Sigmoid colon (tissue), 7 donors: ENCODE measurements at places on chromosomes 3 and 15. TPM values are rescaled to one million over a fixed set of nuclear protein-coding genes. Genes with fewer than 3 reads are reported as not detected.
A peak's percentile ranks its signal among the peaks of the same experiment; 100 is the strongest.

The UROC1 gene
- total RNA-seq = not detected

The GOLGA8S gene
- total RNA-seq = 0.55 TPM

The IFT57 gene
- 45.4 TPM for total RNA-seq

The GPR87 gene
- not detected for total RNA-seq

The SERPINI2 gene
- total RNA-seq = 0.27 TPM

The FGD5 gene
- total RNA-seq = 18.6 TPM

- peaks cover 31% of the 10 kb centered on the region for H3K4me1 ChIP-seq
- H3K4me3 ChIP-seq = no peak overlapping the region
- H3K36me3 ChIP-seq = peaks cover 8% of the 10 kb centered on the region
- no peaks in the 10 kb centered on the region for H3K27me3 ChIP-seq
- peak overlapping the region; percentile 26 for H3K27ac ChIP-seq
These were observed 34.8 kb upstream of the RASA2 start for GRCh38 chr3:141452045-141452444.

DNA sequence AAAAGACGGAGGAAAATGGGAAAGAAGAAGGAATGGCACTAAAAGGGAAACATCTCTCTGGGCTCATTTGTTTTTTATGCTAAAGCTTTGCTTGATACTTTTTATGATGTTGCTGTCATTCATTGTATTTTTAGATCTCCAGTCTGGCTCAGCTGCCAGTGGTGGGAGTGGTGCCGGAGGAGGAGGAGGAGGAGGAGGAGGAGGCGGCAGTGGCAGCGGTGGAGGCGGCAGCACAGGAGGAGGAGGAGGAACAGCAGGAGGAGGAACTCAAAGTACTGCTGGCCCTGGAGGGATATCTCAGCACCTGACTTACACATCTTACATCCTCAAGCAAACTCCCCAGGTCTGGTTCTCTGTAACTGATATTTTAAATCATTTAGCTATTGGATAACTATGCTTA lies 49.6 kb downstream of the MAP6D1 start:
- DNase-seq = no peak
- no peaks in the 10 kb centered on the region for H3K4me1 ChIP-seq
- no peak overlapping the region for H3K27ac ChIP-seq
- peaks cover 40% of the 10 kb centered on the region for H3K36me3 ChIP-seq
- no peak overlapping the region for H3K4me3 ChIP-seq

GRCh38 chr3:183490653-183491052 lies 62.2 kb upstream of the MCF2L2 start:
- no peak overlapping the region for H3K27ac ChIP-seq
- H3K4me1 ChIP-seq = no peaks in the 10 kb centered on the region
- no peak for DNase-seq
- H3K27me3 ChIP-seq = no peaks in the 10 kb centered on the region

DNA sequence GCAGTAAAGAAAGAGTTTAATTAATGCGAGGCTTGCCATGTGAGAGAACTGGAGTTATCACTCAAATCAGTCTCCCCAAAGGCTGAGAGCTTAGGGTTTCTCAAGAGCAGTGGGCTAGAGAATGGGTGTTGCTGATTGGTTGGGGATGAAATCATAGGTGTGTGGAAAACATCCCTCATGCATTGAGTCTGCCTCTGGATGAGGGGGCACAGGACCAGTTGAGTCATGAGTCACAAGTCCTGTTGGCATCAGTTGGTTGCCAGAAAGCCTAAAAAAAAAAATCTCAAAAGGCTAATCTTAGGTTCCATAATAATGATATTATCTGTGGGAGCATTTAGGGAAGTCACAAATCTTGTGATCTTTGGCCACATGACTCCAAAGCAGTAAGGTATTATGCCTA lies 800.3 kb downstream of the TUSC7 start:
- no peak overlapping the region for H3K4me3 ChIP-seq
- H3K27ac ChIP-seq = no peak overlapping the region
- no peaks in the 10 kb centered on the region for H3K36me3 ChIP-seq
- no peak for DNase-seq
- no peaks in the 10 kb centered on the region for H3K27me3 ChIP-seq

- DNase-seq = no peak
- no peaks in the 10 kb centered on the region for H3K4me1 ChIP-seq
- no peak overlapping the region for H3K27ac ChIP-seq
- no peak overlapping the region for H3K4me3 ChIP-seq
- H3K27me3 ChIP-seq = no peaks in the 10 kb centered on the region
These were observed 32.5 kb upstream of the AP3B2 start for GRCh38 chr15:82742134-82742533.

GRCh38 chr3:111667621-111668239 lies 72.6 kb upstream of the ZBED2 start:
- H3K4me1 ChIP-seq = no peaks in the 10 kb centered on the region
- DNase-seq = no peak
- no peaks in the 10 kb centered on the region for H3K27me3 ChIP-seq

GRCh38 chr15:31871166-31871886 lies 159.0 kb upstream of the CHRNA7 start:
- no peaks in the 10 kb centered on the region for H3K36me3 ChIP-seq
- H3K4me3 ChIP-seq = peak overlapping the region; percentile 66
- peak overlapping the region; percentile 82 for H3K27ac ChIP-seq
- H3K27me3 ChIP-seq = no peaks in the 10 kb centered on the region
- DNase-seq = no peak

GRCh38 chr3:134029734-134030378 lies at the start of gene SLCO2A1:
TSS of gene SLCO2A1 (minus strand) at chr3:134029925. CDS start at chr3:134029802, 123 bp downstream.
- H3K27me3 ChIP-seq = peaks cover 23% of the 10 kb centered on the region
- peak; percentile 62 for DNase-seq
- peak within 1 kb of the TSS; percentile 35 for H3K4me3 ChIP-seq
- peak within 1 kb of the TSS; percentile 43 for H3K27ac ChIP-seq
- no peaks in the 10 kb centered on the region for H3K36me3 ChIP-seq
- peaks cover 21% of the 10 kb centered on the region for H3K4me1 ChIP-seq

- H3K4me1 ChIP-seq = no peaks in the 10 kb centered on the region
- no peaks in the 10 kb centered on the region for H3K36me3 ChIP-seq
- H3K27ac ChIP-seq = no peak overlapping the region
- H3K27me3 ChIP-seq = no peaks in the 10 kb centered on the region
- DNase-seq = no peak
These were observed 47.4 kb downstream of the ILDR1 start for GRCh38 chr3:121974601-121975111.

GRCh38 chr3:68764554-68764953 lies 167.8 kb downstream of the TAFA4 start:
- no peaks in the 10 kb centered on the region for H3K4me1 ChIP-seq
- no peak for DNase-seq
- H3K27me3 ChIP-seq = no peaks in the 10 kb centered on the region
- no peak overlapping the region for H3K4me3 ChIP-seq

- H3K27ac ChIP-seq = no peak overlapping the region
- H3K4me3 ChIP-seq = no peak overlapping the region
- H3K27me3 ChIP-seq = no peaks in the 10 kb centered on the region
- DNase-seq = no peak
These were observed 13.0 kb upstream of the TSEN2 start for GRCh38 chr3:12471241-12471640.

DNA sequence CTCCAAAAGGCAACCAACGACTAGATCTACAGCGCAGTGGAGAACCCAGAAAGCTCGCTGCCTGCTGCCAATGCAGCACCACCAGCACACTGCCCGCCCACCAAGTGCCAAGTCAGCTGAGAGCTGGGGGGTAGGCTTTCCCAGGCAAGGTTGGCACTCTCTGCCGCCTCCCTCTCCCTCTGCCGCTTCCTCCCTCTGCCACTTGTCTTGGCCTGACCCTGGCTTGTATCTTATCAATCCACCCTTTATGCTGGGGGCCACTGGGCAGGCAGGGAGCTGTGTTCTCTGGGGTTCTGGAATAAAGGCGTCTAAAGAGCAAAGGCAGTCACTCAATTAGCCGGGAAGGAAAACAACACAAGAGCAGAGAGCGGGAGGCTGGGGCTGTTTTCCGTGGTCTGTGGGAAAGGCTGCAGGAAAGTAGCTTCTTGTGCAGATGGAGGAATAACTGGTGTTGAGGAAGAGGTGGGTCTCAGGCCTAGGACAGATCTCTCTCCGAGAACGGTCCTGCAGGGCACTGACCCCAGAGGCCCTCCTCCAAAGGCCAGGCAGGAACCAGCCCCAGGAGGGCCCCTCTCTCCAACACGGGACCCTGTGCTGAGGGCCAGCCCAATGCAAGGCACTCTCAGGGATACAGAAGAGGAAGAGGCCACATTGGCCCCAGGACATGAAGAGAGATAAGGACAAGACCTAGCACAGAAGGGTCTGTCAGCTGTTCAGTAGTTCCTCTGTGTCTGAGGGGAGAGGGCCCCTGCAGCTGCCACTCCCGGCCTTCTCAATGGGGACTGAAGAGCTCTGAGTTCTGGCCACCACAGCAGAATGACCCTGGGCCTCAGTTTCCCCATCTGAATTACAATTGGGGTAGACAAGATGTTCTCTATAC lies 30.8 kb downstream of the ACSBG1 start:
- no peak overlapping the region for H3K4me3 ChIP-seq
- no peaks in the 10 kb centered on the region for H3K27me3 ChIP-seq
- H3K27ac ChIP-seq = peak overlapping the region; percentile 39
- no peaks in the 10 kb centered on the region for H3K36me3 ChIP-seq
- DNase-seq = no peak

DNA sequence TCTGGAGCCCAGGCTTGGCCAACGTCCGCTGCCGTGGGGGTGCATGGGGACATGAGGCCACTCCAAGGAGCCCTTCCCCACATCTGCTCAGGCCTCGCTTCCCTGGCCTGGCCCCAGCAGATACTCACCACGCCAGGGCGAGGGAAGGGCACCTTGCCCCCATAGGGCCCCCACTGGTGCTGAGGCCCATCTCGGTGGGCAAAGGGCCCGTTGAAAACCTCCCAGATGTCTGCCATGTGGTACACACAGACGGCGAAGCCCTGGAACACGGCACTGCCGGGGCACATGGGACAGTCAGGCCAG lies 4.7 kb downstream of the SEMA3G start:
- peak; percentile 49 for DNase-seq
- no peaks in the 10 kb centered on the region for H3K36me3 ChIP-seq
- H3K27me3 ChIP-seq = no peaks in the 10 kb centered on the region
- H3K4me1 ChIP-seq = peaks cover 5% of the 10 kb centered on the region

GRCh38 chr15:90711418-90711824 lies 5.7 kb upstream of the BLM start:
- no peaks in the 10 kb centered on the region for H3K36me3 ChIP-seq
- no peak for DNase-seq
- no peaks in the 10 kb centered on the region for H3K27me3 ChIP-seq
- H3K4me1 ChIP-seq = no peaks in the 10 kb centered on the region
- no peak overlapping the region for H3K4me3 ChIP-seq

GRCh38 chr3:133734305-133734704 lies 11.9 kb upstream of the TF start:
- no peaks in the 10 kb centered on the region for H3K27me3 ChIP-seq
- H3K27ac ChIP-seq = no peak overlapping the region
- no peak for DNase-seq
- no peaks in the 10 kb centered on the region for H3K36me3 ChIP-seq
- no peaks in the 10 kb centered on the region for H3K4me1 ChIP-seq
- H3K4me3 ChIP-seq = no peak overlapping the region

- H3K4me3 ChIP-seq = no peak overlapping the region
- no peak for DNase-seq
- no peaks in the 10 kb centered on the region for H3K36me3 ChIP-seq
- H3K27me3 ChIP-seq = no peaks in the 10 kb centered on the region
- H3K4me1 ChIP-seq = no peaks in the 10 kb centered on the region
These were observed 327.3 kb downstream of the OTOL1 start for GRCh38 chr3:161823910-161824309.

DNA sequence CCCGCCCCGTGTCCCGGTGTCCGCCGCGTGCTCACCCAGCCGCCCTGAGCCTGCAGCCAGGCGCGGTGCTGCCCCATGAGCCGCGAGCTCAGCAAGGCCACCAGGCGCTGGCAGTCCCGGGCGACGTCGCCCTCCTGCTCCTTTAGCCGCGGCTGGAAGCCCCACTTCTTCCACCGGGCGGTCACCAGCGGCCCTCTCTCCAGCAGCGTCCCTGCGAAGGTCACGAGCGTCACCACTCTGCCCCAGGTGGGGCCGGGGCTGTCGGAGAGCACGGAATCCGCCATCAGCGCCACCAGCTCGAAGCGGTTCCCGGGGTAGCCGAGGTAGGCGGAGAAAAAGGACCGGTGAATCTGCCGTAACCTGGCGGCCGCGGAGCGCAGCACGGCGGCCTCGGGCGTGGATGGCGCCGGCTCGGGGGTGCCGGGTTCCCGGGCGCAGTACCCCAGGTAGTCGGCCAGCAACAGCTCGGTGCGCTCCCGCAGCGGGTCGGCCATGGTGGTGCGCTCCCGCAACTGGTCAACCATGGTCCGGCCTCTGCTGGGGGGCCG lies 298 bp downstream of the BCL2L10 start:
- no peaks in the 10 kb centered on the region for H3K36me3 ChIP-seq
- no peak overlapping the region for H3K27ac ChIP-seq
- peak overlapping the region; percentile 47 for H3K4me3 ChIP-seq
- no peaks in the 10 kb centered on the region for H3K4me1 ChIP-seq
- DNase-seq = no peak
